Omental fat pad (tissue), 4 donors: ENCODE measurements at places on chromosomes 6 and 20.

GRCh38 chr20:13302647-13303450 lies 81.8 kb downstream of the ISM1 start:
- no peak for DNase-seq

GRCh38 chr6:71138376-71138775 lies 150.2 kb upstream of the OGFRL1 start:
- no peak for DNase-seq

DNA sequence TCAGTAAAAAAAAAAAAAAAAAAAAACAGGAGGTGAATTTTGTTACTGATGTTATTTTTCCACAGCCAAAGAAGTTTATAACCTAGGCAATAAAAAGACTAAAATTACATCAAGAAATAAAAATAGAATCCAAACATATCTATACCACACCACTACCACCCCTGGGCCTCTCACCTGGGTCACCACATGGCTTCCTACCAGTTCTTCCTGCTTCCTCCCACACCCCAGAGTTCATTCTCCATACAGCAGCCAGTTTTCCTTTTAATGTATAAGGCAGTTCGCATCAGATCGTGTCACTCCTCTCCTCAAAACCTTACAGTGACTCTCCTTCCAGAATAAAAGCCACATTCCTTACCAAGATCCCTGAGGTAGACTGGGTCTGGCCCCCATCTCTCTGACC lies 23.9 kb downstream of the ROS1 start:
- DNase-seq = no peak

GRCh38 chr6:17930321-17930993 lies 57.0 kb downstream of the KIF13A start:
- DNase-seq = no peak
